ENCODE measurements at places on chromosomes 7 and 10.

GRCh38 chr10:123381224-123381623, 227.0 kb downstream of the BUB3 start:
- DNase-seq, result no peak

DNA sequence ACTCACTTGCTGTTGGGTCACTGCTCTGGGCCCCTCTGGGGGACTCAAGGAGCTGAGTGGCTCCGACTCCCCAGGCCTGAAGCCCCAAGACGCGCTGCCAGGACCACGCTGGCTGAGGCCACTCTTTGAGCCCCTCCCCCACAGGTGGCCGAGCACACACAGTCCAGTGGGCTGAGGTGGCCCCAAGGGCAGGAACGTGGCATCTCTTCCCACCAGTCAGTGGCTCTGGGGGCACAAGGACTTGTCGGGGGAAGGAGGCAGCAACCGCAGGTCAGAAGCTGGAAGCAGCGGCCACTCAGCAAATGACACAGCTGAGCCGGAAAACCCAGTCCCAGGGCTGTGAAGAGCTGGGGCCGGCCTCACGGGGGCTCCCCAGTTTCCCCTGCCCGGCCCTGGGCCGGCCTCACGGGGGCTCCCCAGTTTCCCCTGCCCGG, 24.1 kb downstream of the GRIFIN start:
- peak; percentile 37 for DNase-seq

- DNase-seq, result no peak
Observed at GRCh38 chr10:43856299-43856698, 207.6 kb upstream of the ZNF32 start.

- no peak for DNase-seq
Observed at GRCh38 chr10:71974489-71975021, 10.4 kb downstream of the CHST3 start.

- DNase-seq, result no peak
Observed at GRCh38 chr7:139525239-139525638, 1.8 kb downstream of the CLEC2L start.

GRCh38 chr10:95818668-95819067, 62.7 kb downstream of the ENTPD1 start:
- peak; percentile 24 for DNase-seq

DNA sequence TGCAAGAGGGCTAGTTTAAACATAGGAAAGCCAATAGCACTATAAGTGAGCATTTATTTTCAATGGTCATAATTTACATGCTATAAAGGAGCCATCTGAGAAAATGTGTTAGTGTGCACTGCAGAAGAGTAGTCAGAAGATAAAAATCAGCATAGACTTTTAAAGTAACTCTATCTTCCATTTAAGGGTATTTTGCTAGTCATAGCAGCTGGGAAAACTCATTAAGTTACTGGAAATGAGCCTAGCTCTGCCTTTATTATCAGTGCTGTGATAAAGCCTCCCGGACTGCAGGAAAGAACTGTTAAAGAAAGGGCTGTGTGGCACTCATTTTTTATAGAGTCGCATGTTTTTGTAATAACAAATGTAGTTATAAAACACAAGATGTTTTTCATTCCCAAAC, 825.8 kb upstream of the POM121L12 start:
- no peak for DNase-seq

- no peak for DNase-seq
Observed at GRCh38 chr7:143393267-143394041, 12.3 kb downstream of the ZYX start.

DNA sequence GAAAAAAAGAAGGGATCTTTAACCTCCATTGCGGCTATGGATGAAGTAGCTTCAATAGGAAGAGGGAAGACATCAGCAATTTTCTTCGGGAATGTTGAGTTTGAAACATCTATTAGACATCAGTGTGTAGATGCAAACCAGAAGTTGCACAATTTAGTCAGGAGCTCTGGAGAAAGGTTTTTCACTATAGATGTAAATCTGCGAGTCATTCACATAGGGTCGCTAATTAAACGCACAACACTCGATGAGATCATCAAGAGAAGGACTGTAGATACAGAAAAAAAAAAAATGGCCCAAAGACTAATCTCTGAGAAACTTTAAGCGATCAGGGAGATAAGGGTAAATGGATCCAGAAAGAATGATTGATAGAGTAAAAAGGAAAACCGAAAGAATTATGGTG, 61.7 kb upstream of the TES start:
- DNase-seq, result no peak

DNA sequence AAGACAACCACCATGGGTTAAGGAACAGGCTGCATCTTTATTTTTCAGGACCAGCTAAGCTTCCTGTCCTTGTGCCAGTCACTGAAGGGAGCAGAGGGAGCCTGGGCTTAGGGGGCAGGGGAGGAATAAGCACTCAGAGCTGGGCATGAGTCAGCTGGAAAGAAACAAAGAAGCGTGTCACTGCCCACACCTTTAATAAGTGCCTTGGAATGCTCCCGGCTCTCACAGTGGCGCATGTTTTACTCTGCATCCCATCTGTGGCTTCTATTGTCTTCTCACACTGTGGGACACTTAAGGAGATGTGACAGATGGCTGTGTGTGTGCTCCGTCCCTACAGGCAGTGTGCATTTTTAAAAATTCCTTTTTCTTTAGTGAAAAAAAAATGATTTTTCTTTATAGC, 71.7 kb downstream of the MTURN start:
- peak; percentile 42 for DNase-seq

- DNase-seq, result no peak
Observed at GRCh38 chr7:37832194-37832593, 16.2 kb upstream of the NME8 start.

GRCh38 chr10:35889971-35890675, 248.0 kb upstream of the FZD8 start:
- DNase-seq, result no peak

DNA sequence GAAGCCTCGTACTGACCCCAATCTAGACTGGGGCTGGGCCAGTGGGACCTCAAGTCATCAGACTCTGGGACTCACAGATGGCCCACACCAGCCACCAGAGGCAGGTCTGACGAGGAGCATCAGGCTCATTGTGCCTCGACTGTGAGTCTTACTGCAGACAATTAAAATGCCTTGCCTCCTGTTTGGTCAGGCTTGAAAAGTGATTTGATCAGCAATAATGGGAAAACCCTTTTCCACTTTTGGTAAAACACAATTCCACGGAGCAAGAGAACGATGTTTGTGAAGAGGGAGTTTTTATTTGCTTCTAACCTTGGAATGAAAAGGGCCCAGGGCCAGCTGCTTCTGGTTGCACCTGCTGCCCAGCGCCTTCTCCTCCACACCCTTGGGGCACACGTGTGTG, 43.9 kb downstream of the C10orf143 start:
- no peak for DNase-seq

DNA sequence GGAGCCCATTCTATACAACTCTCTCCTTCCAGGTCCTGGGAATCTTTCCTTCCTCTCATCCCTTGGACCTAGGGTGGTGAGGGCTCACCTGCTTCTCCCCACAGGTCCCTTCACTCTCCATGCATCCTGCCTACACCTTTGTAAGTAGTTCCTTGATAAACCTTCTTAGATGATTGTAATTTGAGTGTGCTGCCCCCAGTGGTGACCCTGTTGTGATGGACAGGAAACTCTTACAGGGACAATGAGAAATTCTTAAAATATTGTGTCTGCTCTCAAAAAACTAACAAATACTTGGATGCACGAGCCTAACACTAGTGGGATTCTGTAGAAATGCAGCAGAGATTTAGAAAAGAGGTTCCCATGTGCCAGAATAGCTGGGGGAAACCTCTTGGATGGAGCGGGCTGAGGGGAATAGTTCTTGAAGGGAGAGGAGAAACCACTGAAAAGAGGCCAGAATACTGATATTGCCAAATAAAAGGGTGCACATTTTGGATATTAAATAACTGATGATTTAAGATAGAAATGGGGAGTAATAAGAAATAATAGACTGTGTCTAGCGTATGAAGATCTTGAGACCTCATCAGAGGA, 6.7 kb upstream of the PAXIP1 start:
- peak; percentile 19 for DNase-seq

DNA sequence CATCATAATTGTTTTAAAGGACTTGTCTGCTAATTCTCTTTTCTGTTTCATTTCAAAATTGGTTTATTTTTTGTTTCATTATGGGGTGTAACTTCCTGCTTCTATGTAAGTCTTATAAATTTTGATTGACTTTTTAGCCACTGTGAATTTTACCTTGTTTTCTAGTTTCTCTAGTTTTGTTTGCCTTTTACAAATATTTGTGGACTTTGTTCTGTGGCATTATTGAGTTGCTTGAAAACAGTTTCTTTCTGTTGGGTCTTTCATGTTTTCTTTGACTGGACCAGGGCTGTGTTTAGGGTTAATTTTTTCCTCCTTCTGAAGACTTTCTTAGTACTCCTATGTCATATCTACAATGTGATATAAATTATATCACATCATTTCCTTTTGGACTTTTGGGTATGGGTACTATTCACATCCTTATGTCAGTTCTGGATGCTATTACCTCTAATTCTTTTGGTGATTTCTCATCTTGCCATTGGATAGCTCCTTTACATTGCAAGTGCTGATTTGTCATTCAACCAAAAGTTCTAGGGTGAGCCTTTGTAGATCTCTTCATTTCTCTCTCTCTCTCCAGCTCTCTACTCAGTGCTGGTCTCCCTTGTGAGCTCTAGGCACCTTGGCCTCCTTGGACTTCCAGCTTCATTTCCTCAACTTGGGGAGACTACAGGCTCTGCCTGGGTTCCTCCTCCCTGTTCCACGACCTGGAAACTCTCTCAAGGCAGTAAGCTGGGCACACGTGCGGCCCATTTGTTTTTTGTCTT, 36.9 kb downstream of the MLLT10 start:
- no peak for DNase-seq

GRCh38 chr7:157337316-157338149, 729 bp downstream of the DNAJB6 start:
- peak; percentile 75 for DNase-seq

DNA sequence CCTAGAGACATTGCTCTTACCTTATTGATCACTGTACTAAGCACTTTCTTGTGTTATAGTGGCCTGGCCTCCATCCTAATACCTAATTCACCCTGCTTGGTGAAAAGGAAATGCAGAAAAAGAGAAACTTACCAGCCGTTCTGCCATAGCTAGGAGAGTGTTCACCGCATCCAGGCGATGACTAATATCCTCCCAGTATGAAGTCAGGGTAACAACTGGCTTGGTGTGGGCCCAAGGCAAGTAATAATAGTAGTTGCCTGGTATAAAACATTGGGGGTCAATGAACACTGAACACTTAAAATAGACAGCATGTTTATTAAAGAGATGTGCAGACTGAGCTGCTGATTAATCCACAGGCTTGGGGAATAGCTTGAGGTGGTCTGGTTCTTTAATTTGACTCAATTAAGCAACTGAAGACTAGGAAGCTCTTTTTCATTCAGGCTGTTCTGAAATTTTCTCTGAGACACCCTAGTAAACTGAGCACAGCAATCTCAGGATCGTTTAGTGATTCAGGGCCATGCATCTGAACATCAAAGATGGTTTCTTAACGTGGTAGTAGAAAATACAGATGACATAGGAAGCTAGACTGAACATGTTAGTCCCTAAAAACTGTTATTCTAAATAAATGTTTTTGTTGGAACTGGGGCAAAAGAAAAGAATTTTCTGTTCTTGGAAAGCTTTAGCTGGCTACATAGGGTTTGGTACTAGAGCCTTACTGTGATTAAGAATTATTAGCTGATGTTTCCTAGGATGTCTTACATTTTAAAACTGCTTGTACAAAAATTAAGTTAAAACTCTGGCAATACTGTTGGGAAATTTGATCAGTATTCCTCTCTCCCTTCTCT, 102.2 kb downstream of the MYOF start:
- no peak for DNase-seq

DNA sequence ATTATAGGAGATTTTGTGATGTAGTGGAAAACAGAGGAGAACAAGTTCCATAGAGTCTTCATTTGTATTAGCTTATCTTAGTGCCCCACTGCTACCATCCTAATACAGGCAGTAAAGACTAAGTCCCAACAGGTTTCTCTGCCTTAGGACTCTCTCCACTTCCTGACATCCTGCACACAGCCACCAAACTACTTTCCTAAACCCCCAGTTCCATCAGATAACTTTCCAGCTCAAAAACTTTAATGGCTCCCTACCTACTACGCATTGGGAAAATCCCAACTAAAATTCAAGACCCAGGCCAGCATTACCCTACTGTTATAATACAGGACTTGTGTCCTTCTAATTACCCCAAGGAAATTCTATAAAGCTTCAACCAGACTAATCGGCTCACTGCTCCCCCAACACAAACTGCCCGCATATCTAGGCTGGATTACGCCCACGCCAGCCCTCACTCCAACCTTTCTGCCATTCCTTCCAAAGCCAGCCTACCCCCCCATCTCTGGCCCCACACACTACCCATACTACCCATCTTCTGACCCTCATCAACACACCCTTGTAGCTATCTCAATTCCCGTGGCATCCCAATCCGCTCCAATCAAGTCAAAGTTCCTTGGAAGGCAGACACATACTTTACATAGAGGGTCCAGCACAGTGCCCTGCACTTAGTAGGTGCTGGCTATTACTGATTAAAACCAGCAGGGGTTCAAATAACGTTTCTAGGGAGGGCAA, 1.4 kb downstream of the IDE start:
- peak; percentile 12 for DNase-seq

DNA sequence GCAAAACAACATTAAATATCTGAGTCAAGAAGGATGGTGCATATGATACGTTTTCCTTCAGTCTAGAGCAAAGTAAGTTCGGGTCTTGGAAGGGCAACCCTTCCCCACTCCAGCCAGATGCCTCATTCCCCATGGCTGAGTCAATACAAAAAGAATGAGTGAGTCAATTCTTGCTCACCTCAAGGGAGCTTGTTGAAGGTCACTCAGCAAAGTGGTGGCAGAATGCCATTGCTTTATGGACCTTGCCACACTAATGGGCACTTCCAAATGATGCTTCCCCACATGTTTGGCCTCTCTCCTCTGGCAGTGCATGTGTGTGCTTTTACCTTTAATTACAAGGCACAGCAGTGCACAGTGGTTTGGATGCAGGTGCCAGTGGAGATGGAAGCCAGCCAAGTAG, 296.5 kb downstream of the SORCS3 start:
- DNase-seq, result no peak

GRCh38 chr7:92698237-92698841, 108.1 kb upstream of the FAM133B start:
- DNase-seq, result no peak

- no peak for DNase-seq
Observed at GRCh38 chr7:47597379-47597778, 15.5 kb upstream of the TNS3 start.

- DNase-seq, result no peak
Observed at GRCh38 chr7:79714081-79714480, 260.6 kb upstream of the MAGI2 start.

GRCh38 chr7:143905509-143905908, 3.5 kb upstream of the TCAF1 start:
- DNase-seq, result no peak

DNA sequence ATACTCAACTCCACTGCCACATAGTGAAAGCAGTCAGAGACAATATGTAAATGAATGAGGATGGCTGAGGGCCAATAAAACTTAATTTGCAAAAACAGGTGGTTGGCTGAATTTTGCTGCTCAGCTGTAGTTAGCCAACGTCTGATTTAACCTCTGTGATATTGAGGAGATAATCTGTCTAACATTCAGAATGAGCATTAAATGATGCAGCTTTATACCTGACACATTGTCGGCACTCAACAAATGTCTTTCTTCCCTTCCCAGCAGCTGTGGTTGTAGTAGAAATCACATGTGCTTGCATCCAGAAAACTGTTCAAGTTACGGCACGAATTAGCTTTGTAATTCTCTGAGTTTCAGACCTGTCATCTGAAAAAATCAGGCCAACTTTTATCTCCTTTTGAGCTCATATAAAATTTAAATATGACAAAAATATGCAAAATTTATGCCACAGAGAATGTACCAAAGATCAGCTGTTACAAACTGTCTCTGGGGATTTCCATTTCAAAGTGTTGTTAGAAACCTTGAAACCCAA, 1239.7 kb downstream of the GATA3 start:
- no peak for DNase-seq

Data from iPS-NIHi11 (cell line).